ENCODE measurements at places on chromosomes 5 and 9.

DNA sequence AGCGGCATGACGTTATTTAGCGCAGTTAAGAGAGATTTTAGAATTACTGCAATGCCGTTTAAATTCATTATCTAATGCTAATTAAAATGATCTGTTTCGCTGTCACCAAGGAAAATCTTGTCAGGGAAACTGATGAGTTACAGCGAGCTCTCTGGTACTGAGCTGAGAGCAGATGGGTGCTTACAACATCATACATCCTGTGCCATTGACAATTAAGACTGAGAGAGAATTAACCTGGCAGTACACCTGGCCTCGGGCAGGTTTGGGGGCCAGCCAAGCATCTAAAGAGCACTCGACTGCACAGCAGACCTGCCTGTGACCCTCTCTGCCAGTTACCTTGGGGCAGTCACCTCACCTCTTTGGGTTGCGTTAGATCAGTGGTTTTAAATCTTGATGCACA lies 55.0 kb downstream of the PUM3 start:
- DNase-seq: no peak

GRCh38 chr5:60701321-60701968 lies 1.5 kb upstream of the DEPDC1B start:
- DNase-seq: no peak

GRCh38 chr5:33608344-33609041 lies 167.7 kb downstream of the TARS1 start:
- DNase-seq: no peak

- DNase-seq: no peak
Observed at GRCh38 chr5:13045897-13046551, 898.5 kb downstream of the DNAH5 start.

- DNase-seq: no peak
Observed at GRCh38 chr5:126461838-126462237, 38.6 kb downstream of the GRAMD2B start.

GRCh38 chr5:87254035-87254434 lies 13.6 kb upstream of the RASA1 start:
- no peak for DNase-seq

- DNase-seq: no peak
Observed at GRCh38 chr5:3100921-3101551, 349.6 kb upstream of the IRX2 start.

- DNase-seq: no peak
Observed at GRCh38 chr5:53246042-53246836, 136.7 kb upstream of the MOCS2 start.

DNA sequence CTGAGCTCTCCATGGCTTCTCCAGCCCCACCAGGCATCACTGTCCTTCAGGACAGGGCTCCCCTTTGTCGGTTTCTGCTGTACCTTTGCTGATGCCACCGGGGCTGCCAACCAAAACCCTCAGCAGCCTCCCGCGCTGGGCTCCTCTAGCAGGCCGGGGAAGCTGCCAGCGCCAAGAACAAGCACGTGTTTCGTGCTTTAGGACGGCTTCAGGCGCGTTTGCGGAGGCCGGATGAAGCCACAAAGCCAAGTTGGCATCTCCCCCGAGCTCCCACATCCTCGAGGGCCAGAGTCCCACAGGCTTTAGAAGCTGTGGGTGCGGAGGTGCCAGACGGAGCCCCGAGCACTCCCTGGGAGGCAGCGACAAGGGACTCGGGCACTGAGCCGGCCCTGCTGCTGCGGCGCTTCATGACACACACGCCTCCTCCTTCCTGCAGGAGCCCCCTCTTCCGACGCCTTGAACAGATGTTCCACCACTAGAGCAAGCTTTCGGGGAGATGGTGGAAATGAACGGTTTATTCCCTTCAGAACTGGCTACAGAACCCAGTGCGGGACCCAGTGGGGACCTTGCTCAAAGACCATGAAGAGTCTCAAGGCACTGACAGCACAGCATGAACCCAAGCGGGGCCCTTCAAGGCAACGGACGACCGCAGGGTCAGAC lies 36.7 kb downstream of the SARDH start:
- no peak for DNase-seq

DNA sequence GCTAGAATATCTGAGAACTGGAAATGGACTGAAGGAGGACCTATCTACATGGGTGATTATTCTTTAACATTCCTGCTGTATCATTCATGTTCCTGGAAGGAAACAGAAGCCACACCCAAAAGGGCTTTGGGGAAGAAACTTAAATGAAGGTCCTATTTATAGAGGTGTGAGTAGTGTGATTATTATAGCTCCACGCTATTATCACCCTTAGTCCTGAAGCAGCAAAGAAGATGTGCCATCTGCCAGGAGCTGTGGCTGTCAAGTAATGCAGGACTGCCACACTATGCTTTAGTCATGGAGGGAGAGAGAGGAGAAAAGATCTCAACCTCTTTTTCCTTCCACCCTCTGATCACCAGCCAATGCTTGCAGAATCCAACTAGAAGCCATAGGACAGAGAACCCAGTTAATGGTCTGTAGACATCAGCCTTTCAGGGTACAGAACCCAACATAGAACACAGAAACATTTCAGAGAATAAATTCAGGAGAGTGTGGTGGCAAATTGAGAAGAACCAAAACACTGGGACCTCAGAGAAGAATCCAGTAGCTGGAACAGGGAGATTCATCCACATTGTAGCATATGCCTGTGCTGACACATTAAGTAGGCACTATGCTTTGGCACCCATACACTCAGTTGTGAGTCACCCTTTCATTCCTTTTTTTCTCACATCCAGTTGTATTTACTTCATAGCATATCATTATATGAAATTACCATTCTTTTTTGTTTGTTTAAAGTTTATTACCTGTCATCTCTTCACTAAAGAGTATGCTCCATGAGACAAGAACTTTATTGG lies 21.0 kb upstream of the RNF180 start:
- DNase-seq: no peak

DNA sequence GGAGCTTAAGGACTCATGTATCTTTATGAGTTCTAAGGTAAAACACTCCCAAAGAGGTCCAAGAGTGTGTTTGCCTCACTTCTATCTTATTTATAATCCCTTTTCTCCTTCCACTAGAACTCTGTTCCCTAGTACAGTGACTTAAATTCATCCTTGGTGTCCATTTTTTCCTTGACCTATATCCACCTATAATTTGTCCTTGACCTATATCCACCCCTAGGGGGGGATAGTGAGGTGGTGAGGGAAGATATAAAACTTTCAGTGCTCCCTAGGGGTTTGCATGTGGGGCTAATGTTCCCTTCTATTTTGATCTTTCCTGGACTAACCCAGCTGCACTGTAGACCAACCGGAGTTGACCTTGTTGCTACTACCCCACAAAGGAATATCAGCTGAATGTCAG lies 83.5 kb upstream of the GNAQ start:
- no peak for DNase-seq

GRCh38 chr9:98614941-98615340 lies 93.8 kb downstream of the GABBR2 start:
- DNase-seq: no peak

DNA sequence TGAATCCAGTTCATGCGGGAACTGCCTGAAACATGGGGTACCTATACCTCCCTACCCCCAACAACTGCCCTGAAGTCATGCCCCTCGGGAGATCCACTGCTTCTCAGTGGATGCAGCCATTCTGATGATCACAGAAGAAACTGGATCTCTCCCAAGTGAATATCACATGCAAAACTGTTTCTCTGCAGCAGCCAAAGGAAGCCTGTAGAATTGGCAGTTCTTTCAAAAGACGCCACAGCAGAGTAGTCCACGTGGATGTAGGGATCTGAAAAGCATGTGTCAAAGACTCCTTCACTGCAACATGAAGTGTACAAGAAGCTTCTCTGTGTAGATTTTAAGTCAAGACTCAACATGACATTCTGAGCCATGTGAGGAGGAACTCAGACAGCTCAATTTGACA lies 286.7 kb downstream of the NR3C1 start:
- DNase-seq: no peak

DNA sequence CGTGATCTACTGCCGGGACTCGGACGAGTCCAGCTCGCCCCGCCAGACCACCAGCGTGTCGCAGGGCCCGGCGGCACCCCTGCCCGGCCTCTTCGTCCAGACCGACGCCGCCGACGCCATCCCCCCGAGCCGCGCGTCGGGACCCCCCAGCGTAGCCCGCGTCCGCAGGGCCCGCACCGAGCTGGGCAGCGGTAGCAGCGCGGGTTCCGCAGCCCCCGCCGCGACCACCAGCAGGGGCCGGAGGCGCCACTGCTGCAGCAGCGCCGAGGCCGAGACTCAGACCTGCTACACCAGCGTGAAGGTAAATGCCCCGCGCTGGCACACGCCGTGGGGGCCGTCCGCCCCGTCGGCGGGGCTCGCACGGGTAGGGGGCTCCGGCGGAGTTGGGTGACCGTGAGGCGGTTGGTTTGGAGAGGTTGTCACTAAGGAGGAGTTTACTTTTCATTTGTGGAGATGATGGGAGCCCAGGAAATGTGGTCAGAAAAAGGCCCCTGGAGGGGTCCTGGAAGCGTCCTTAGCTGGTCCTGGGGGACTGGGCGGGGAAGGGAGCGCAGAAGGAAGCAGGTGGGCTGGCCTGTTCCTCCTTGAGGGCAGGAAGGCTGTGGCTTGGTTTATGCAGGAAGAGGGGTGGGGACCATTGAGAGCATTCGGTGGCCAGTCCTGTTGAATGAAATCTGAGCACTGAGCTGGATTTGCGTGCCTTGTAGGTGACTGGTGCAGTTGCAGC lies 647 bp downstream of the PDE8B start:
- no peak for DNase-seq

GRCh38 chr9:97536480-97536879 lies 35.0 kb downstream of the TMOD1 start:
- DNase-seq: no peak

DNA sequence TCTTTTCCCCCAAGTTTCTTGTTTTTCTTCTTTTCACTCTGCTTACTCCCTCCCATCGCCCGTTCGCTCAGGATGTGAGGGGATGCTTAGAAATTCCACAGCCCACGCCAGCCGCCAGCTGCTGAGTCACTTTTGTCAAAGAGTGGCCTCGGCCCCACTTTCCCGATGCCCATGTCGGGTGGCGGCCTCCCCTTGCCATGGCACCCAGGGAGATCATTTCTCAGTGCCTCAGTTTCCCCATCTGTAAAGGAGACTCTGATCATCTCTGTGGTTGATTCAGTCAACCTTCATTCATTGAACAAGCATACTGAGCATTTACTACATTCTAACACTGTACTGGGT lies 353 bp upstream of the PDGFRB start:
- no peak for DNase-seq

- DNase-seq: no peak
Observed at GRCh38 chr9:137676998-137677397, 58.2 kb downstream of the EHMT1 start.

GRCh38 chr9:14219850-14220249 lies 94.1 kb downstream of the NFIB start:
- DNase-seq: no peak

GRCh38 chr5:161287436-161287835 lies 259.1 kb downstream of the GABRB2 start:
- DNase-seq: no peak

DNA sequence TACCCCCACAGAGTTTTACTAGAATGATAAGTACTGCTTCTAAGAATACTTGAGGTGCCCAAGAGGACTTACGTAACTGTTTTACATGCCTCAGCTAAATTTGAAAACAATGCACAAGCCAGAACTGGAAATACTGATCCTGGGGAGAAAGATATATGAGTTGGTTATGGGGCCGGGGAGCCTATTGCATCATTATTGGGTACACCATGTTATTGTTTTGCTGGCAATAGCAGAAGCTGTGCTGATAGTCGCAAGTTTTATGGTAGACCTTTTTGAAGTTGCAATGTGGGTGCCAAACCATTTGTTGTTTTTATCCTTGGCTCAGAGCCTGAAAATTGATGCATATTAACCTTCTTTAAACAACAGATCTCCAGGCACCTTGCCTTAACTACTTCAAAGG lies 108.4 kb upstream of the DHFR start:
- no peak for DNase-seq

GRCh38 chr5:179766021-179766725 lies 27.6 kb upstream of the LTC4S start:
- no peak for DNase-seq

DNA sequence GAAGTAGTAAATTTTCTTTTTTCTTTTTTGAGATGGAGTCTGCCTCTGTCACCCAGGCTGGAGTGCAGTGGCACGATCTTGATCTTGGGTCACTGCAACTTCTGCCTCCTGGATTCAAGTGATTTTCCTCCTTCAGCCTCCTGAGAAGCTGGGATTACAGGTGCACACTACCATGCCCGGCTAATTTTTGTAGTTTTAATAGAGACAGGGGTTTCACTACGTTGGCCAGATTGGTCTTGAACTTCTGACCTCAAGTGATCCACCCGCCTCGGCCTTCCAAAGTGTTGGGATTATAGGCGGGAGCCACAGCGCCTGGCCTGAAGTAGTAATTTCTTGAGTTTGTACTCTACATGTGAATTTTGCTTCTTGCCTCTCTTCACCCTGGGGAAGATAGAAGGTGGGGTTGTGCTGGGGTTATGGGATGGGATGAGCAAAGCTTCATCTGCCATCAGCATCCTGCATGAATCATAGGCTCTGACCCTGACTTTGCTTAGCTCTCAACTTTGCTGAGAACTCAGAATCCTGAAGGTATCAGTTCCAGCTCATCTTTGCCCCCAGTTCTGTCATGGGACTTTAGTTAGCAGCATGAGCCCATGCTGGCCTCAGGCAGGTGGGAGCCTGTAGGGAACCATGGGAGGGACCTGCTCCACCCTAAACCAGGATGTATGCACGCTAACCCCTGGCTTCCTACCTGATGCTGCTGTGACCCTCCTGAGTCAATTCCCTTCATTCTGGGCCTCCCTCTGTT lies 9.3 kb upstream of the CCL21 start:
- no peak for DNase-seq

GRCh38 chr5:61817472-61818326 lies 485.6 kb downstream of the ZSWIM6 start:
- peak; percentile 52 for DNase-seq

GRCh38 chr9:7212101-7212500 lies 454.3 kb downstream of the KDM4C start:
- DNase-seq: no peak

- DNase-seq: no peak
Observed at GRCh38 chr5:155229135-155229534, 215.6 kb downstream of the KIF4B start.

DNA sequence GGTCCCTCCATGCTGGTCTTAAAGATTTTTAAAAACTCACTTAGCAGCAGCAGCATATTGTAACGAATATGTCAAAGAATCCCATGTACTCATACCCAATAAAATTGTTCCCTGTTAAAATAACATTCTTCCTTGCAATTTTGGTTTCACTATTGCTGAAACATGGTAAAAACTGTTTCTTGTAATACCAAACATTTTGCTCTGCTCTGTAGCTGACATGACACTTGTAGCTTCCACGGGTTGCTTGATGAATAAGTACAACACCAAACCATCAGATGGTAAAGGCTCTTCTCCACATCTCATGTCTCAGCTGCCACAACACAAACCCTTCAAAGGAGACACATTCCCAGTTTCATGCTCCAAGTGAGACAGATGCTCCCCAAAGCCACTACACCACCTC lies 180.7 kb upstream of the PTGER4 start:
- DNase-seq: no peak

Measured in right renal pelvis (tissue), 4 donors.